ENCODE measurements at places on chromosomes 3 and 15.

- no peak for DNase-seq
Observed at GRCh38 chr15:37093480-37094332, 6.6 kb downstream of the MEIS2 start.

DNA sequence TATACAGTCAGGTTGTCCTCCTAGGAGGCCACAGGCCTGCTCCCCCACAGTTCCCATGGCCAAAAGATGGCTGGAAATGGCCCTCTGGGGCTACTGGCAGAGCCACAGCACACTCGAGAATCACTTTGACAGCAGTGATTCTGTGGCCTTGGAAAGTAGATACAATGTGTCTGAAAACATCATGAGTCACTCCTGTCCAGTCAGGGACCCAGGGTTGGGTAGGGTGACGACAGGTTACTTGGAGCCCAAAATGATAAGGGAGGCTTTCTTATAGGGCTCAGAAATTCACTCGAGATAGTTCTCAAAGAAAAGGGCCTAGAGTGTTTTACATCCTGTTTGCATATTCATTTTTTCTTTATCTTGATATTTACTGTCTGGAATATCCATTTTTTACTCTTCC lies 24.3 kb downstream of the MRPS25 start:
- DNase-seq = no peak

- DNase-seq = no peak
Observed at GRCh38 chr15:71302861-71303410, 187.7 kb downstream of the THSD4 start.

- DNase-seq = no peak
Observed at GRCh38 chr3:107910713-107911259, 180.0 kb downstream of the CD47 start.

GRCh38 chr3:174495311-174495710 lies 363.8 kb upstream of the NAALADL2 start:
- no peak for DNase-seq

DNA sequence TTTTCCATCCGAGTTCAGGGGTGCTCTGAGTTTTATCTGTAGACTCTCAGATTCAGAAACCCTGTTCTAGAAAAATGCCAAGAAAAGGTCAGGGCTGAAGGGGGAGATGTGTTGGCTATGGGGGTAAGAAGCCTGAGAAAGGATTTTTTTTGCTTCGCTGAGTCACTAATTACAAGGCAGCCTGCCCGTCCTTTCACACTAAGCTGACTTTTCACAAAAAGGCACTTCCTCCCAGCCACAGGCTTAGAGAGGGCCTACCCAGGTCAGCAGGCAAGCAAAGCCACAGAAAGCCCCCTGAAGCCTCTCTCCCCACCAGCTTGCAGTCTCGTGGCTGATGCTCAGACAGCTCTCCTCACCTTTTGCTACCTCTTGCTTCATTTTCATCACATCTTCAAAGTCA lies 192.6 kb upstream of the PRICKLE2 start:
- no peak for DNase-seq

GRCh38 chr15:44207643-44208042 lies 12.6 kb upstream of the FRMD5 start:
- no peak for DNase-seq

DNA sequence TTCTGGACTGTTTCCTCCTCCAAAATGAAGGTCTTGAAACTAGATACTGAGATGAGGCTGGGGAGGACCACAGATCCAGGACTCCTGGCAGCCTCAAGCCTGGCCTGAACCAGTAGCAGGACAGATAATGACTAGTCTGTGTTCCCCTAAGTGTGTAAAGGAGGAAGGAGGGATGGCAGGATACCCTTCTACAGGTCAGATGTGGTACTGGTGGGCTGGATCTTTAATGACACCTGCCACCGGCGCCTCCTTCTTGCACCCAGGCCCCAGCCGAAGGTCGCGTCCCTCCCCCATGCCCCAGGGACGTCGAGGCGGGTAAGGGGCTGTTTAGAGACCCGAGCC lies 556 bp downstream of the USP19 start:
- peak; percentile 21 for DNase-seq

- peak; percentile 76 for DNase-seq
Observed at GRCh38 chr3:33717616-33717865, 513 bp downstream of the CLASP2 start.

DNA sequence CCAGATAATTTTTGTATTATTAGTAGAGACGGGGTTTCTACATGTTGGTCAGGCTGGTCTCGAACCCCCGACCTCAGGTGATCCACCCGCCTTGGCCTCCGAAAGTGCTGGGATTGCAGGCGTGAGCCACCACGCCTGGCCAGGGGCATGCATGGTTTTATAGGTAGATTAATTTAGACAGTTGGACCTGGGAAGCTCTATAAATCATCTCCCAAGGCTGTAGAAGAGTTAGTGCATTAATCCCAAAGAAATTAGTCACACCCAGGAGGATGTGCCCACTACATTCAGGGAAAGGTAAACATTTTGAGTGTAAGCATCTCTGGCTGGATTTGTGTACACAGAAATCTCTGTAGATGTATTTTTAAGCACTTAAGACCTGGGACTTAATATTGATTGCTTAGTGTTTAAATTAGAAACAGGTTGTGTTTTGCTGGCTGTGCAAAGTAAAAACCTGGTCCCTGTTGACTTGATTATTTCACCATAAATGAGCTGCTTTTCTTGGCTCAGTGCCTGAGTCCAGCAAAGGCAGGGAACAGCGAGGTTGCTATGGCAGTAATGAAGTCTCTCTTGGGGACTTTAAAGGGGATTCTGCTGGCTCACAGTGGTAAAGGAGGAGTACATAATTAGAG lies 19.2 kb downstream of the EXOSC7 start:
- no peak for DNase-seq

DNA sequence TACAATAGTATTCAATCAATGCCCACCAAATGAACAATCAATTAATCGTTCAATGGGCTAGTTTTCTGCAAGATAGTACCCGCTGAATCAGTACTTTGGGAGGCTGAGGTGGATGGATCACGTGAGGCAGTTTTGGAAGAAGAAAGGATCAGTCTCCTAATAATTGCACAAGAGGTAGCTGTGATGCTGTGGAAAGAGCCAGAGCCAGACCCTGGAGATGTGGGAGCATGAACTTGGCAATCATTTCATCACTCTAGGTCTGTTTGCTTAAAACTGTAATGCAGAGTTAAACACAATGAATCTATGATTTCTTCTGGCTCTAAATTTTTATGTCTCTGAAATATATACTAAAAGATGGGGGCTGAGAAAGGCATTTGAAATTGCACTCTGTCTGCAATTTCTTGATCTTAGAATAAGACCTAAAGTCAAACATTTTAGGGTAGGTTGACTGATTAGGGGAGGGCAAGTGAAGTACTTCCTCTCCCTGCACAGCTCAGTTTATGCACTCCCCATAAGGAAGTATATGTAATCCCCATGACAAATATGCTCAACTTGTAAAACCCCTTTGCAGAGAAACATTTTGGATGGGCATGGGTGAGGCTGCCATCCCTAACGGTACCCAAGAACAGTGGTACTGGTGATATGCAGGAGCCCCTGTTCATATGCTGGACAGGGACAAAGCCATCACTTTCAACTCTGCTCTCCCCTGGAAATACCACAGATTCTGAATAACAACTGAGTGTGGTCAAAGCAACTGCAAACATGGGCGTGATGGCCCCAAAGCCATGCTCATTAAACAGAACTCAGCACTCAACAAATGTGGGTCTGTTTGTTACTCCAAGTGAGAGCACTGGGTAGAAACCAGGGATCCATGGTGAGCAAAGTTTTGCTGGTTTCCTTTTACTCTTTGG lies 28.6 kb upstream of the SPATA12 start:
- DNase-seq = peak; percentile 36

DNA sequence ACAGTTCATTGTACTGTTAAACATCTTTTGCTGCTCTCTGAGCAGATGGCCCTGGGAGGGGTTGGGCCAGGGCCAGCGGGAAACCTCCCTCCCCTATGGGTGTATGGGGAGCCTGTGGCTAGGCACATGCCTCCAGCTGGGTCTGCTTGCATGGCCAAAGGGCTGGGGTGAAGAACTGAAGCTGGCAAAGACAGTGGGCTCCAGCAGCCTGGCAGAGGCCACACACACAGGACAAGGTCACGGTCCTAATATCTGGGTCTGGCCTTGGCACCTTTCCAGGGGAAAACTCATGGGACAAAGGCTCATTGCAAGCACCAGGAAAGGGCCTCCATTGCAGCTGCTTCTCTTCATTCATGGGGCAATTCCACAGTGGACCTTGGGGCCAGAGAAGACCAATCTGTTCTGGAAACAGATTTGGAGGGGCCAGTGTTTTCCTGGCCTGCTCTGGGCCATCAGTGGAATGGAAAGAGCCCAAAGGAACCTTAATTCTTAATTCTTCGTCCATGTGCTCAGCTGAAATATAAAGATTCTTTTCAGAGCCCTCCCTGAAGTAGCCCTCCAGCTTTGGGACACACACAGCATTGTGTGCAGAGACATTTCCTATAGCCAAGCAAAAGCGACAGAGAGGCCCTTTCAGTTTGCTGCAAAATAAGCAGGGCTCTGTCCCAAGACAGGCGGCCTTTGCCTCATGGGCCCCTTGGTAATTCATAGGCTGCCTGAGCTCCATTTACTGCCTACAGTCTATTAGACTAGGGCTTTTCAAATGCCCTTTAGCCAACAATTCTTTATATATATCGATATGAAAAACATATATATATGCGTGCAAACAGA lies 11.3 kb upstream of the LIMD1 start:
- DNase-seq = no peak

- no peak for DNase-seq
Observed at GRCh38 chr15:42073418-42073817, 20.9 kb downstream of the PLA2G4D start.

DNA sequence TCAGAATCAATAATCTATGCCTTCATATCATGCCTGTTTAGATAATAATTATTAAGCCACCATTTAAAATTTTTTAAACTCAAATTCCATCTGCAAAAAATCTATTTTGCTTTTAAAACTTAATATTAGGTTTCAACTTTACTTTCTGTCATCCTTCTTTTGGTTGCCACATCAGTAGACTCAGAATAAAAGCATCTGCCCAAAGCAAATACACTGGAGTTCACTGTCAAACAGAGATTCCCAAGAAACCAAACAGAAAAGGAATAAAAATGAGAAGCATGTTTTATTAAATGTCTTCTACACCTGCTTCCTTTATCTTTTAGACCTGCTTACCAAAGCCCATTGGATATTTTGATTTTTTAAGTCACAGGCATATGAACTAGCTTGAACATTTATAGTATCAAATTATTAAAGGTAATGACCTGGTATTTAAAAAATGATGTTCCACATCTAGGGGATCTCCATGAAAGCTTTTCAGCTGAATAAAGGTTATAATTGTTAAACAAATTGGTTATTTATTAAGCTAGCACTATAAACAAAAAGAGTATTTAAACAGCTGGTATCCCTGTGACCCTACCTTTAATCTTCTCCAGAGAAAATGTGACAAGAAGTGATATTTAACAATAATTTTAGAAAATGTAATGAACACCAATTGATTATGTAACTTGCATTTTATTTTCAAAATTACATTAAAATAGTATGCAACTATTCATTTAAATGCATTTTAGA lies 62.5 kb downstream of the ALCAM start:
- DNase-seq = no peak

DNA sequence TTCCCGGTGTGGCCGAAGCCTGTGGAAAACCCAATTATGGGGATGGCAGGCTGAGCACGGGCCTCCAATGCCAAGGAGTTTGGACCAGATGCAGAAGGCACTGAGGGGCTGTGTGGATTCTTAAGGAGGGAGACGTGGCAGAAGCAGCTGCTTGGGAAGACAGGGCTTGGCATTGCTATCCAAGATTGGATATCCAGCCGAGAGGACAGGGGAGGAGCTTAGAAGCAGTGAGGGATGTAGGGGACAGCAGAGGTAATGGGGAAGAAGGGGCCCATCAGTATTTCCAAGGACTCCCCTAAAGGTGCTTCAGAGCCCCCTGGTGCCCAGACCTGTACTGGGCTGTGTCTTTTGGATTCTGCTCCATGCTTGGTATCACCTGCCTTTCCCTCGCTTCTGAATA lies 112.8 kb upstream of the TLE3 start:
- DNase-seq = no peak

DNA sequence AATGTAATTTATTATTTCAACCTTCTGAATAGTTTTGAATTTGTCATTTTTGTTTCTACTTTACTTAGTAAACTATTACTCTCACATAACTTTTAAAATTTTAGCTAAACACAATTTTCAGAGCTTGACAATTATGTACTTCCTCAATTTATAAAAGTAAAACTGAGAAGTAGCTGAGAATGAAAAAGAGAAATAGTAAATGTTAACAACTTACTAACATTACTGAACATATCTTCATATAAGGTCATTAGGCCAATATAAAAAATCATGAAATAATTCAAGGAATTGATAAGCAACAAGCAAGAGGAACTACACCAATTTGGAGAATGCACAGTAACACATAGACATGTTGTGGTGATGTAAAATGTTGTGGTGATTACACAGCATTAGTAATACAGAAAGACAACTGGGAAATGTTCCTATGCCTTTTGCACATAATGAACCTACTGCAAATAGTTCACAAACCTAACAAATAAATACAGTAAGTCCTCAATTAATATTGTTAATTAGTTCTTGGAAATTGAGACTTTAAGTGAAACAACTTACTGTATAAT lies 137.9 kb downstream of the CBLB start:
- DNase-seq = no peak

DNA sequence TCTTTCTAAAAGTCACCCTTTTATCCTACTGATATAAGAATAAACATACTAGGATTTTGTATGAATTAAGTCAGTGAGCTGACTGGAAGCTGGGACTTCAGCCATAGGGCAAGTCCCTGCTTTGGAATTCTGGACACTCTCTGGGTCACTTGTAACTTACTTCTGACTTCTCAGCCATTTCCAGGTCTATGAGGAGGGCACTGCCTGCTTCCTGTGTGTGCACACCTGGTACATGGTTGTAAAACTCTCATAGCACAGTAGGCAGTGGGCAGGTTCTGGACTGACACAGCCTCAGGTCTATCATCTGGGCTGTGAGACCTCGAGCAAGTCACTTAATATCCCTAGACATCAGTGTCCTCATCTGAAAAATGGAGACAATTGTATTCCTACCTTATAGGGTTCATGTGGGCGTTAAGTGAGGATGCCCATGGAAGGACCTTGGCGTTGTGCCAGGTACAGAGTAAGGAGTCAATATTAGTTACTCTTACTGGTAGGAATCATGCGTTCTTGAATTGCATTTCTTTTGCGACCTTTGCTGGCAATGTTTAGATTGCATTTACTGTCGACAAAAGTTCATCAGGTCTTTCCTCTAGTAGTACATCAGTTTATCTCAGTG lies 27.5 kb upstream of the TGM5 start:
- no peak for DNase-seq

DNA sequence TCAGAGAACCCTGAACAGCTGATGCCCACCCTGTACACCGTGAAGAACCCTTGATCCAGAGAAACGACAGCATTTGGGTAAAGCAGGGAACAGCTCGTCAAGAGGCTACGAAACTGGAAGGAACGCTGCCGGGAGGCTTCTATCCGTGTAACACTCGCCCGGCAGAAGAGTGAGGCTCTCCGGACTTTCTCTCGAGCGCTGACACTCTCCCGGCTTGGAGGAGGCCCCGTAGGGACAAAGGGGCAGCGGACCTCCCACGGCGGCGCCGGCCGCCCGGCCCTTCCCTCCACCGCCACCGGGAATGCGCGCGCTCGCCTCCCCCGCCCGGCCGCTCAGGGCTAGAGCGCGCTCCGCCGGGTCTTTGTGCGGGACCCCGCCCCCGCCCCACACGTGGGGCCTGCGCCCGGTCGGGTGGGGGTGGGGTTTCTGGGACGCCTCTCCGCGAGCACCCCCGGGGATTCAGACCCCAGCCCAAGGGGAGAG lies 1.7 kb downstream of the HYAL2 start:
- DNase-seq = peak; percentile 79

GRCh38 chr15:57340682-57341259 lies 35.5 kb upstream of the CGNL1 start:
- DNase-seq = peak; percentile 70
